ENCODE measurements at places on chromosomes 2 and 18.

DNA sequence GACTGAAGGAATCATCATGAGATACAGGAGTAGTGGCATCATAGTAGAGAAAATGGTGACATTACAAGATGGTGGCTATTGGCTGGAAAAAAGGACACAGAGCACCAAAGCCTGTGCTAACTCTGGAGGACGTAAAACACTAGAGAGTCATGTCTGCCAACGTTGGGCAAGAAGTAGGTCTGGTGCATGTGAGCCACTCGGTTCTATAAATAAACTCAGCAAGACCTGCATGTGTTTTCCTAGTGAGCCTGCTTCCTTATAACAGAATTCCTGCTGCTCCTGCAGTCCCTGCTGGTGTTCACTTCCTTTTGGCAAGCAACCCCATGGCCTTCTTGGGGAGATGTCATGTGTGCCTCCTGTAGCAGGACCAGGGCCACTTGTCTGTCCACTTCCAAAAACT is 325.2 kb downstream of the OSR1 start:
- no peak for DNase-seq

GRCh38 chr18:62323483-62324180 is 1.5 kb upstream of the TNFRSF11A start:
- DNase-seq: no peak

- DNase-seq: no peak
Measured at GRCh38 chr2:8997108-8997507, 6.4 kb downstream of the MBOAT2 start.

- no peak for DNase-seq
Measured at GRCh38 chr2:38601463-38602135, 1.1 kb downstream of the HNRNPLL start.

Data from LNCaP clone FGC (cell line).